ENCODE measurements at places on chromosomes 3 and 15.
A peak's percentile ranks its signal among the peaks of the same experiment; 100 is the strongest.

DNA sequence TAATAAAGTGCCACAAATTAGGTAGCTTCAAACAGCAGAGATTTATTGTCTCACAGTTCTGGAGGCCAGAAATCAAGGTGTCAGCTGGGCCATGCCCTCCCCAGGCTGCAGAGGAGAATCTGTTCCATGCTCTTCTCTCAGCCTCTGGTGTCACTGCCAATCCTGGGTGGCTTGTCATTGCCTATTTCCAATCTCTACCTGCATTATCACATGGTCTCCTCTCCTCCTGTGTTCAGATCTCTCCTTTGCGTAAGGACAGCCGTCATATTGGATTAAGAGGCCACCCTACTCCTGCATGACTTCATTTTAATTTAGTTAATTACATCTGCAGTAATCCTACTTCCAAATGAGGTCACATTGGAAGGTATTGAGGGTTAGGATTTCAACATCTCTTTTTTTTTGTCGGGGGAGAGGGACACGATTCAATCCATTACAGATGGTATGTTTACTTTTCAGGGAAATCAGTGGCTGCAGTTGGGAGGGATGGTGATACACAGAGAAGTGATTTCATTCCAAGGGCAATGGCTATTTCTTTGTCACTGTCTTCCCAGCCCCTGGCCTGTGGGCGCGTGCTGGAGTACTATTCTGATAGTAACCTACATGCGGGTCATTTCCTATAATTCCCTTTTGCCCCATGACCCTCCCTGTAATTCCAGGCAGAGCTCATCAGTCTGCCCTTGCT lies 169.4 kb downstream of the MINAR1 start:
- DNase-seq = no peak

DNA sequence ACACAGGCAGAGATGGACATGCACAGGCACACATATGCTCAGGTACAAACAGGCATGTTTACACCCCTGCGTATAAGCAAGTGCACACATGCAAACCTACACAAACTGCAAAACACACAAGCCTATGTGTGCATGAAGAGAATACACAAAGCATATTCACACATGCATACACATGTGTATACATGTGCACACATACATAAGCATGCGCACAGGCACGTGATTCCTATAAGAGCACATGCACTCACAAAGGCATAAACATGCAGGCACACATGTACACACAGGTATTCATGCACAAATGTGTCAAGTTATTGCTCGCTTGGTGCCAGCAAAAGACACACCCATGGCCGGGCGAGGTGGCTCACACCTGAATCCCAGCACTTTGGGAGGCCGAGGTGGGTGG lies 1.4 kb upstream of the GNAT1 start:
- DNase-seq = peak; percentile 21

DNA sequence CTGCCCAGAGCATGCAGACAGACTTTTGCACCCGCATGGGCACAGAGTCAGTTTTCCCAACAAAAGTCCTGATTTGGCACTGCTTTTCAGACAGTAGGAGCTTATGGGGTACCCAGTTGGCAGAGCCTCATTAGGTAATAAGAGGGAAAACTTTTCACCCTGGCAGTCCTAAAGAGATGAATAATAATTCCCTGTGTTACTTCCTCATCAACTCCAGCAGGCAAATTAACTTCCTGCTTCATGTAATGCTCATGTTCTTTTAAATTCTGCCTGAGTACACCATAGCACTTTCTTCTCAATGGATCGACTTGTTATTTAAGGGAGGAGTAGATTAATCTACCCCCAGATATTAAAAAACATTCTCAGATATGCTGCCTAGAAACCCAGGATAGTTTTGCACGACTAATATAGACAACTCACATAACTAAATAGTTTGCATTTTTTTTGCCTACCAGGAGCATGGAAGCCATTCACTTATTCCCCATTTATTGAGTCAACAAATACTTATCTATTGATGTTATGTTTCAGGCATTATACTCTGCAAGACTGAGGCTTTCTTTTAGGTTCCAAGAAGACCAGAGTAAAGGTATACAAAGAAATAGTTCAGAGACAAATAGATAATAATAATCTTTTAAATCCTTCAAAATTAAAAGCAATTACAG lies 214.5 kb downstream of the KCNMB2 start:
- peak; percentile 7 for DNase-seq

DNA sequence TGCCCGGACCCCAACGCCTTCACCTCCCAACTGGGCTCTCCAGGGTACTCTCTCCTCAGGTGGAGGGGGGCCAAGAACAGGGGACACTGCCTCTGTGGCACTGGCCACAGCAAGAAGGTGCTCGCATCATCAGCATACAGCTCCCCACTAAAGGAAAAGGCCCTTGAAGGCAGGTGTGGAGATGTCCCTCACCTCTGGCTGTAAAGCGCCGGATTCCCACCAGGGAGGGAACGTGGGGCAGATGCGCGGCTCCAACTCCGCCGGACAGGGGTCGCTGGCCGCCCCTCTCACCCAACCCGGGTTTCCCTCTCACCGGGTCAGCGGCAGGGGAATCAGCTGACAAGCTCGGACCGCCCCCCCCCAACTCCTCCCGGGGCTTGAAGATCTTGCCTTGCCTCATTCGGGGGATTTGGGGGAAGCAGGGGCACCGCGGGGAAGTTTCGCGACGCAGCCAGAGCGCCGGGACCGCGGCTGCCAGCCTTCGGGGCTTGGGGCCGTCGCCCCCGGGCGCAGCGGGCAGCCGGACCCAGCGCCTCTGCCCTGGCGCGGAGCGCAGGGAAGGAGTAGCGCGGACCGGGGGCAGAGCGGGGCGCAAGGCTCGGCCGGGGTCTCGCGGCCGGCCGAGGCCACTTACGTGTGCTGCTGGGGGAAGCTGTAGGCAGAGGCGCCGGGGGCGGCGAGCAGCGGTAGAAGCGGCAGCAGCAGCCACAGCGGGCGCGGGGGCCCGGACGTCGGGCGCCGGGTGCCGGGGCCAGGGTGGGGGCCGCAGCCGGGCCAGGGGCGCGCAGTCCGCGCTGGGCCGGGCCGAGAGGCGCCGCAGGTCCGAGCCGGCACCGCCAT lies 630 bp downstream of the CACNA2D2 start:
- no peak for DNase-seq

- peak; percentile 79 for DNase-seq
Measured at GRCh38 chr15:55407498-55408011, 604 bp downstream of the CCPG1 start.

DNA sequence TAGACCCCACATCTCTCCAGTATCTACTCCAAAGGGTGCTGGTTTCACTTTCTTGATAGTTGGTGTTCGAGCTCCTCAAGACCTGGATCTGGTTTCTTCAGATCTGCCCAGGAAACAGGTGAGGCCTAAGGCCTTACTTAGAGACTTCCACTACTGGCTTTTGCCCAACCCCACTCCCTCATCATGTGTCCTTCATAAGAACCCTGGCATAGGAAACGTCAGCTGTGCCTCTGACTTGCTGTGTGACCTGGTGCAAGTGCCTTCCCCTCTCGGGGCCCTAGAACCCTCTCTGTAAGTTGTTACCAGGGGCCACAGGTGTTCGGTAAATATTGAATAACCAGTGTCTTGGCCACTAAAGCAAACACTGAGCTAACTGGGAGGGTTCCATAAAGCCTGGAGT lies 3.9 kb downstream of the OXTR start:
- no peak for DNase-seq

DNA sequence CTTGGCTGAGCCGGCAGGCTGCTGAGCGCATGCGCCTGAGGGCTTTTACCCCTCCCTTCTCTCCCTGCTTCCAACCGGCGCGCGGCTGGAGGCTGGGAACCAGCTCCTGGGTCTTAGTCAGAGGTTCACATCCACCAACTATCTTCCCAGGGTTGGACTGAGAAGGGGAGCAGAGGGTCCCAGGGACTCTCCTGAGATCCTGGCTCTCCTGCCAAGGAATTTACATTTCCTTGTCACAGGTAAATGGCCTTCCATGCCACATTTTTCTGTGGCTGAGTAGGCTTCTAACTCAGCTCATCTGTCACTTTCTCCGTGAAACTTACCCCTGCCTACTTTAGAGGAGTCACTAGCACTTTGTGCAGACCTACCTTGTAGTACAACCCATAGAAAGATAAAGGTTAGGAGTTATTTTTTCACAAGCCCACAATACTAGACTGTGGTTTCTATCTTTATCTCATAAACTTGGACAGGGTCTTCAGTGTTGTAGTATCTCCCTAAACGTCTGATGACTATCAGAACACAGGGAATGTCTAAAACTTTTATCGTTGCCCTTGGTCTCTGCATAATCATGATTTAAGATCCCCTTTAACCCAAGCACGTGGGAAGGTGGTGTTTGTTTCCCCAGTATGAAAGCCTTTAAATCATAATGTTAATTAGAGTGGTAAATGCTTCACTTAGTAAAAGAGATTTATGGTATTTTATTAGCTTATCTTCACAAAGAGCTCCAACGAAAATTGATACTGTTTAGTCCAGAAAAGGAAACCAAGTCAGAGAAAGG lies 638 bp upstream of the TBC1D5 start:
- no peak for DNase-seq

GRCh38 chr3:107825556-107825955 lies 265.3 kb downstream of the CD47 start:
- DNase-seq = no peak

DNA sequence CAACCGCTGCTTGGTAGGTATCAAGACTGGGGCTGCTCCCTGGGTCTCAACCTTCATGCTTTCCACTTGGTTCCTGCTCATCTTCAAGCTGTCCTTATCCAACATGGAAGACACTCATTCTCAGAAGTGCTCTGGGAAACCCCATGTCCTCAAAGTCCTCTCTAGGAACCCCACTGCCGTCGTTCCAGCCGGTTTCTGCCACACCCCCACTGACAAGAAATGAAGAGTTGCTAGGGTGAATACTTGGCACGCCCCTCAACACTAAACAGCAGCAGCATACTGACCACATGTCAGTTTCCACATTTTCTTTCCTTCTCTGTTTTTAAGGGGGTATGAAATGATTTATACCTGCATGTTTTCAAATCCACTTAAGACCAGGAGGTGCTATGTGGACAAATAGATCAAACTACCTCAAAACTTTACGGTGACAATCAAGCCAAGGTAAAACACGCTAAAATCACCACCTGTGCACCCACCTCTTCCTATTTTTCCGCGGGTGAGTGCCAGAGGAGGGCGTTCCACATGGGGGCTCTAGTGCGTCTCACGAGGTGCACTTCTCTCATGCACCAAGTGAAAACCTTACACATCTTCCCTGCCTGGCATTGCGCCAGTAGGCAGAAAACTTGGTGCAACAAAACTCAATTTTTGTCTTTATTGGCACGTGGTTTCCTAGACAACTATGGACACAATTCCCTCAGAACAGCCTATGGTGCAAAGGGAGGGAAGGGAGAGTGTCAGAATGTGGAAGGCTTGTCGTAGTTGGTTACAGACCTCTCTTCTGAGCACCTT lies 125.1 kb downstream of the TJP1 start:
- peak; percentile 54 for DNase-seq

- no peak for DNase-seq
Measured at GRCh38 chr3:166123576-166123975, 286.4 kb upstream of the BCHE start.

DNA sequence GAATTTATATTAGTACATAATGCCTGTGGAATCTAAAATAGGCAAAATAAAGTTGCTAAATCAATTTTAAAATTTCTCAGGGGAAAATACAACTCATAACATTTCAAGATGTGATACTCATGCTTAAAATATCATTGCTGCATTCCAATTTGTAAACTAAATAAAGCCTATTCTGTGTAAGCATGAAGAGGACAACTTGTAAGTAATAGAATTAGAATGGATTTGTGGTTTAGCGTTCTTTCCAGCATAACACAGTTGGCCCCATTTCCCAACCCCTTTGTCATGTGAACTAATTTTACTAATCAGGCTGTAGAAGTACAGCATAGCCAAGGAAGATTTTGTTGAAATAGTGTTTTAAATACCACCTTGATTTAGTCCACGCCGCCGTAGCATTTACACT lies 437.2 kb downstream of the SI start:
- DNase-seq = no peak

- no peak for DNase-seq
Measured at GRCh38 chr3:134815519-134815918, 20.5 kb downstream of the EPHB1 start.

- peak; percentile 63 for DNase-seq
Measured at GRCh38 chr15:85044251-85044853, 62.7 kb downstream of the PDE8A start.

DNA sequence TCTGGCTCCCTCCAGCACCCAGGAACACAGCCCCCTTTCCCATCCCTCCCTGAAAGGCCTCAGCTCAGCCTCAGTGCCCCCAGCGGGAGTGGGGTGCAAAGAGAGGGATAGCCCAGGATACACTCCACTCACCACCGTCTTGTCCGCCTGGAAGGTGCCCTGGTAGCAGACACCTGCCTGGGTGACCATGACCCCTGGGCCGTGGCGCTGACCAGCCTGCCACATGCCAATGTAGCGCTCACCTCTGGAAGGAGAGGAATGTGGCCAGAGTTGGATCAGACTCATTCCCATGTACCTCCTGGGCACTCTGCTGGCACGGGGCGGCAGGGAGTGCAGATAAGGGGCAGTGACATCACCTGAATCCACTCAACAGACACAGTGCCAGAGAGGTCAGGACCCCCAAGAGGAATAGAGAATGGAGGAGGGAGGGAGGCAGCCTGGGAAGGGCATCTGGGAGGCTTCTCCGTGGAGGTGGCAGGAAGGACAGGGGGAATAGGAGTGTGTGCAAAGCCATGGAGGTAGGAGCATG lies 13.1 kb downstream of the ALS2CL start:
- no peak for DNase-seq

- no peak for DNase-seq
Measured at GRCh38 chr3:116256843-116257485, 188.3 kb downstream of the LSAMP start.

DNA sequence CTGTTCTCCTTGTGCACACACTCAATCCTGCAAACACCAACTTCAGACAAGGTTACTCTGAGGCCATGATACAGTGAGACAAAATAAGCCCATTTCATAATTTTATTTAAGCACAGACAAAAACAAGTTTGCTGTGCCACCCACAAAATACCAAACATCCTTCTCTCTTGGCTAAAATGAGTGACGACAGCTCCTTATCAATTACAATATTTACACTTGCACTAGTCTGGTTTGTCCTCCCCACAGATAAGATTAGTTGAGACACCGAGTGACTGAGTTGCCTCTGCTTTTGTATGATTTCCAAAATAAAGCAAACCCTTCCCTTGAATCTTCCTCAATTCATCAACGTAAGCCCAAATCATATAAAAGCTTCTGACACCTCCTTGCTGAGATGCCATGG lies 233.5 kb upstream of the ATP10A start:
- DNase-seq = no peak

GRCh38 chr3:49930168-49930690 lies 618 bp upstream of the MON1A start:
- no peak for DNase-seq

GRCh38 chr15:48020166-48020565 lies 100.6 kb upstream of the SLC24A5 start:
- DNase-seq = no peak

DNA sequence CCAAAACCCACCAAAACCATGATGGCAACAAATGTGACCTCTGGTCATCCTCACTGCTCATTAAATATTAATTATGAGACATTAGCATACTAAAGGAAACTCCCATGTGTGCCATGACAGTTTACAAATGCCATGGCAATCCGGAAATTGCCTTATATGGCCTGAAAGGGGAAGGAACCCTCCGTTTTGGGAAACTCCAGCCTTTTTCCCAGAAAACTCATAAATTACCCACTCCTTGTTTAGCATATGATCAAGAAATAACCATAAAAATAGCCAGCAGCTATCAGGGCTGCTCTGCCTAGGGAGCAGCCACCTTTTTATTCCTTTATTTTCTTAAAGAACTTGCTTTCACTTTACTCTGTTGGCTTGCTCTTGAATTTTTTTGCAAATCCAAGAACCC lies 992.7 kb downstream of the NTRK3 start:
- DNase-seq = no peak

GRCh38 chr15:39885099-39885777 lies 34.8 kb downstream of the GPR176 start:
- DNase-seq = no peak

Data from DMS53 (cell line).